ENCODE measurements at places on chromosomes 6 and 20.

DNA sequence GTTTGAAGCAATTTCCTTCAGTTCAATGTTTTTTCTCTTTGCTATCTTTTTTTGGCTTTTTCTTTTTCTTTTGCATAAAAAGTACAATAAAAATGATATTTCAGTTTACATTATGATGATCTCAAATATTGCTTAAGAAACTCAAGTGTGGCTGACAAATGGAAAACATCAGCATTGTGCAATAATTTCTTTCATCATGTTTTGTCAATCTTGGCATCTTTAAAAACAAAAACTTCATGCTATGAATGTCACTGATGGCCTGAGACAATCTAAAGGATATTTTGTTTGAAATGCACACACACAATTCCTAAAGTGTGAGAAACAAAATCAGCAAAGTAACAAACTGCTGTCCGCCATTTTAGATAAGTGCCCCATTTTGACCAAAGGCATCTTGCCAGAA is 13.9 kb upstream of the MTCL3 start:
- DNase-seq, result no peak

- no peak for DNase-seq
These were observed 13.1 kb upstream of the PBOV1 start for GRCh38 chr6:138231381-138231886.

DNA sequence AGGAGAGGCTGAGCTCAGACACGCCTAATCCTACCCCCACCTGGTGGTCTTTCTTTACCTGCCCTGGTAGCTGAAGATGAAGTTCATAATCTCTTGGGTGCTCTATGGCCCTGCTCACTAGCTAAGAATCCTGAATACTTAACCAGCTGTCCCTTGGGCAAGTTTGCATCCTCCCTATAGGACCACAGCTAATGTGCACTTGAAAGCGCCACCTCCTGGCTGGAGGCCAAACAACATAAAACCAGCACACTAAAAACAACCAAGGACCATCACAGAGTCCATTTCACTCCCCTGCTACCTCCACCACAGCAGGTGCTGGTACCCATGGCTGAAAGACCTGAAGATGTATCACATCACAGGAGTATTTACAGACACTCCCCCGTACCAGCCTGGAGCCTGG is 155.5 kb upstream of the SLC24A3 start:
- DNase-seq, result no peak

DNA sequence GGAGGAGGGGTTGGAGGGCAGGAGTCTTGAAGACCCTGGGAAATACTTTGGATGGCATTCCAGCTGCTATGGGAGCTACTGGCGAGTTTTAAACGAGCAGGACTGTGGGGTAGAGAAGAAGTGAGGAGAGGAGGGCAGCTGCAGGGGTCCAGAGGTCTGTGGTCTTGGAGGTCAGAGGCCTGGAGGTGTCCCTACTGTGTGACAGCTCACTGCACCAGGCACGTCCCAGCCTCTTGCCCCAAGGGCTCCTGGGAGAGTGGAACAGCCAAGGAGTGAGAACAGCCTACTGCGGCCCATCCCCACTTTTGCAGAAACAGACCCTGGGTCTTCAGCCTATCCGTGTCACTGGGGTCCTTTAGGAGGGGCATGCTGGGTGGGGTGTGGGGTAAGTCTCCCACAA is 2.9 kb upstream of the NOL4L start:
- DNase-seq, result no peak

- DNase-seq, result no peak
These were observed 60.9 kb downstream of the COL9A1 start for GRCh38 chr6:70241991-70242420.

DNA sequence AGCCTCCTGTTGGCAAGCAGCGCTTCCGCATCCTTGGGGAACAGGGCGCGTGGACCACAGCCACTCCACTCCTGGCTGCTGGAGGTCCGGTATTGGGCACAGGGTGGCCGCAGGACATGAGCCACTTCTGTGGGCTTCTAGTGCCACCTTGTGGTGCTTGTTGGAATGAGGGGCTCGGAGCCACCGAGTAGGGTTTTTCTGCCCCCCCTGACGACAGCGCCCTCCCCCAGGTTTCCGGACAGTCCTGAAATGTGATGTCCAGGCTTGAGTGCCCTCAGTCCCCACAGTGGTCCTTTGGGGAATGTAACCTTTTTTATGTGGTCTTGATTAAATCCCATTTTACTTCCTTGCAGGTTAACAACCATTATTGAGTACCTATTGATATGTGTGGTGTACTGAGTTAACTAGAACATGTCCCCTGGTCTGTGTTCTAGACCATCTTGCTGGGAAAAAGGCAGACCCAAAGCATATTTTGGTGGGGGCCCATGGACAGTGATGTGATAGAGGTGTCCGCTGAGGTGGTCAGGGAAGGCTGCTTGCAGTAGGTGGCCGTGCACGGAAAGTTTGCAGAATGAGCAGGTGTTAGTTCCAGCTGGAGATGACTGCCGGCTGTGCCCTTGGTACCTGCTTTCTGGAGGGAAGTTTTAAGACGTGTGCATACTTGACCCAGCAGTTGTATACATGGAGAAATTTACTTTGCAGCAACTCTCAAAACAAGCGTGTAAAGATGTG is 70.0 kb downstream of the PTPN1 start:
- no peak for DNase-seq

- no peak for DNase-seq
These were observed 22.7 kb upstream of the FBXL4 start for GRCh38 chr6:98970469-98970868.

- no peak for DNase-seq
These were observed 80.7 kb upstream of the CNKSR3 start for GRCh38 chr6:154591234-154591633.

- DNase-seq, result no peak
These were observed 96.6 kb downstream of the AKAP7 start for GRCh38 chr6:131231891-131232290.

DNA sequence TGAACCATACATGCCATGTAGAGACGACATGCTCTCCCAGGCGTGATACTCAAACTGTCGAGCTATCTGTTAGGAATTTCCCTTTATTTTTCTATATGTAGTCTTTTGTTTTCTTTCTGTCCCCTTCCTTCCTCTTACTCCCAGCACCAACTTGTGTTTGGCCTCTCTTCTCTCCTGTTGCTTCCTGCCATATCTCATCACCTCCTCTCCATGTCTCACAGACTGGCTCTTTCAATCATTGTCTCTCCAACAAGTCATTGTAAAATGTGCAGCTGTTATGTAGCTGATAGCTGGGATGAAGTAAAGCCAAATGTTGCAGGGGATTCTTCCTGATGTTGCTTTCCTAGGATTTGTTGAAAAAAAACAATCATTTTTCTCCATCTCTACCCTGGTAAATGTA is 234.5 kb downstream of the TMEM242 start:
- no peak for DNase-seq

- no peak for DNase-seq
These were observed 9.9 kb downstream of the CDH22 start for GRCh38 chr20:46298374-46298773.

- no peak for DNase-seq
These were observed 26.5 kb downstream of the MTHFD1L start for GRCh38 chr6:150891888-150892485.

DNA sequence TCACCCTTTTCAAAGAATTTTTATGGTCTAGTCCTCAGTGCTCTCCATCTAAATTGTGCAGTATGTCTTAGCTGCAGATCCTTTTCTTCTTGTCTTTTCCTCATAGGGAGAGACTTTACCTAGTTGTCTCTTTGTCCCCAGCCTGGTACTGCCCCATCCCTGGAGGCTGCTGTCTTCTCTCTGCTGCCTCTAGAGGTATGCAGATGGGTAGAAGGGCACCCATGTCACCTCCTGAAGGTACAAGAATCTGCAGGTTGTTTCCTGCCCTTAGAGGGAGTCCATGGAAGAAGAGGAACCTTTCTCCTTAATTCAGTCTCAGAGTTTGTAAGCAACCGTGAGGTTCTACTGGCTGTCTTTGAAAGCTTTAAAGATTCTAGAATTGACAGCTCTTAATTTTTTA is 39.1 kb downstream of the MCM8 start:
- no peak for DNase-seq

DNA sequence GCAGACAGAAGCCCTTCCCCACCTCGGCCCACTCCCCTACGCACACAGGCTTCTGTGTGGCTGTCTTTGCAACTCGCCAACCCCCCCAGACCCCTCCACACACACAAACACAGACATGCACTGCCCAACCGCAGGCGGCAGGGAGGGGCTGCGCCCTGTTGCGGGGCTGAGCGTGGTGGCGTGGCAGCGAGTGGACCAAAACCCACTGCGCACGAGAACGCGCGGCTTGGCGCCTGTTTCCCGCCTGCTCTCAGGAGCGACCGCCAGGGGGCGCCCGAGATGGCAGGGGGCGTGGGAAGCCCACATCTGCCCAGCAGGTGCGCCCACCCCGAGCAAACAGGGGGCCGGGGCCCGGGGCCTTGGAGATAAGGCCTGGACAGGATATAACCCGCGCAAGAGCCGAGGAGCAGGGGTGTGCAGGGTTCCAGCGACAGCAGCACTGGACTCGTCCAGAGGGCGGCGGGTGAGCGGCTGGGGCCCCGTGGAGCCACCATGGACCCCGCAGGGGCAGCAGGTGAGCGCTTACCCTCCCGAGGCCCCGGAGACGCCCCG is at the start of gene RBPJL:
RBPJL (plus strand) TSS at position 410 of the 552 bp plus-strand sequence; CDS start at position 493, 83 bp downstream.
- no peak for DNase-seq

DNA sequence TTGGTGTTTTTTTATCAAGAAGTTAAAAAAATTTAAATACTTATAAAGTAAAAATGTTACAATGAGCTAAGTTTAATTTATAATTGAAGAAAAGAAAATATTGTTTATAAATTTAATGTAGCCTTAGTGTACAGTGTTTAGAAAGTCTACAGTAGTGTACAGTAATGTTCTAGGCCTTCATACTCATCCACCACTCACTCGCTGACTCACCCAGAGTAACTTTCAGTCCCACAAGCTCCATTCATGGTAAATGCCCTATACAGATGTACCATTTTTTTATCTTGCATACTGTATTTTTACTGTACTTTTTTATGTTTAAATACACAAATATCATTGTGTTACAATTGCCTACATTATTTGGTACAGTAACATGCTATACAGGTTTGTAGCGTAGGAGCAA is 26.0 kb downstream of the HTR1E start:
- no peak for DNase-seq

GRCh38 chr6:141548966-141549365 is 583.8 kb upstream of the GJE1 start:
- no peak for DNase-seq

DNA sequence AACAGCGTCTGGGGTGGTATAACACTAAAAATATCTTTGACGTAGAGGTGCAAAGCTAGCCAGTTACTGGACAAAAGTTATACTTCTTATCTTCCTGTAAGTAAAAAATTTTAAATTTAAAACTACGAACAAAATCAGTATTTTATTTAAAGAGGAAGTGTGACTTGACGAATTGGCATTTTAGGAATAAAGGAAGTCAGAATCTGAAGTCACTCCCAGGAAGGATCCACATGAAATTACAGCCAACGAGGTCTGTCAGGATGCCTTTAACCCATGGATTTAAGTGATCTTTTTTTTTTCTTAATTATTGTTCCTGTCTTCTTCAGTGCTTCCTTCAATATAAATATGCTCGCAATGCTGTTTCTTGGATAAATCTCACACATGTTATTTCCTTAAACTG is 27.2 kb upstream of the SNX9 start:
- no peak for DNase-seq

- DNase-seq, result no peak
These were observed 19.0 kb downstream of the SRC start for GRCh38 chr20:37364927-37365272.

DNA sequence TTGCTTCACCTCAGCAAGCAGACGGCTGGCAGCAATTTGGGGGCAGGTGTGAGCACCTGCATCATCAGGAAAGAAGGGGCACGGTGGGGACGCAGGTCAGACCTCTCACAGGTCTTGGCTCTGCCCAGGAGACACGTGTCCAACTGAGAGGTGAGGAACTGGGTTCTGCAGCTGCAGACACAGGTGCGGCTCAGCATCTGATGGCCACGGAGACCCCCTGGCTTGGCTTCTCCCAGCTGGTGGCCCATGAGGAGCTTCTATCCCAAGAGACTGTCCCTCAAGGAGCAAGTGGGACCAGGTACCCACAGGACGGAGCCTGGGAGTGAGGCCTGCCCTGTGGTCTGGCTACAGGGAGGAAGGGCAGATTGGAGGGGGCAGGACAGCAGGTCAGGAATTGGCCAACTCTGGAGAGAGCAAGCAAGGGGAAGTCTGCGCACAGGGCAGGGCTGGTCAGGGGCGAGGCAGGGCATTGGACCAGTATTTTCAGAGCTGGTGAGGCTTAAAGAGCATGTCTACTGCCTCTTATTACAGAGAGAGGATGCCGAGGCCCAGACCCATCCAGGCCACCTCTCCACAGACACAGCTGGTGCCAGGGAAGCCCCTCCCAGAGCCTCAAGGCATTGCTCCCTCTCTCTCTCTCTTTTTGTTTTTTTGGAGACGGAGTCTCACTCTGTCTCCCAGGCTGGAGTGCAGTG is 4.2 kb downstream of the STMN3 start:
- DNase-seq, result no peak

DNA sequence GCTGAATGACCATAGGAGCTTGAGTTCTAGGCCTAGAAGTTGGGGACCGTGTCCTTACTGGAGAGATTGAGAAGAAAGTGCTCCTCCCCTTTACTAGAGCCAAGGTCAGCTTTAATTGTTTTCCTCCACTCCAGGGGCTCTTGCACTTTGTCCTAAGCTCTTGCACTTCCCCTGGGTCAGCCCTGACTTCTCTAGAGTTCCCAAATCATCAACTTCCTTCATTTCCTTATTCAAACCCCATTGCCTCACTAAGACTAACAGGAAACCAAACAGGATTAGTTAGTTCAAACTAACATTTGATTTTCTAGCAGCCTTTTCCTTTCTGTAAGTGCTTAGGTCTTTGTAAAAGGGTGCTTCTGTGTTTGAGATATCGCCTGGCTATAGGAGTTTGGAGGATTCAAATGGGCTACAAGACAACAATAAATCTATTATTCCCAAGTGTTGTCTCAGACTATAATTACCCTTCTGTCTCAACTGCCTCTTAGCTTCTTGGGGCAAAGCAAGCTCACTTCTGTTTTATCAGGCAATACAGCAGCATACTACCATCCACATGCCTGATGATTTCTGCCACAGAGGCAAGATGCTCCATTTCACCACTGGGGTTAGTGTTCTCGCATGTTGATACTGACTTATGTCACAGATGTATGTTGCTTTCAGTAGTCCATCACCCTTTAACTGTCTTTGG is 12.8 kb upstream of the DTNBP1 start:
- no peak for DNase-seq

GRCh38 chr6:9628819-9629218 is 786.1 kb downstream of the TFAP2A start:
- DNase-seq, result no peak

- DNase-seq, result no peak
These were observed 44.8 kb downstream of the ATRN start for GRCh38 chr20:3515379-3516170.

- DNase-seq, result no peak
These were observed 55.5 kb downstream of the CD2AP start for GRCh38 chr6:47532981-47533585.

DNA sequence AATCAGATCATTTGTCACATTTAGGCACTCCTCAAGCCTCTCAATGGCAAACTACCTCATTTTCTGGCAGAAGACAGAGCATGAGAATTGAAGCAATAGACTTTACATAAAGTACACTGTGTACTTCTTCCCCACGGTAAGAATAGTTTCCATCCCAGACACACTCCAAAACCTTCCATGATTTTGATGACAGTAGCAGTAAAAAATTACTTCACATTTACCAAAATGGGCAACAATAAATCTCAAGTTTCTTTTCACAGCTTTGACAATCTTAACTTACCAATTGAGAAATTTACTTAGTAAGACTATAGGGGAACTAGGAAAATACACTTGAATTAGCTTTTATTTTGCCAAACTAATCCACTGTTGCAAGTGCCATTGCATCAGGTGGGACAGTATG is 353.8 kb downstream of the HAO1 start:
- DNase-seq, result no peak

- no peak for DNase-seq
These were observed 16.4 kb downstream of the ZNF311 start for GRCh38 chr6:28988536-28989311.
